ENCODE measurements at places on chromosomes 7 and 10. TPM values are rescaled to one million over a fixed set of nuclear protein-coding genes. Genes with fewer than 3 reads are reported as not detected.

ERVW-1 gene
- not detected for polyA plus RNA-seq

DNA sequence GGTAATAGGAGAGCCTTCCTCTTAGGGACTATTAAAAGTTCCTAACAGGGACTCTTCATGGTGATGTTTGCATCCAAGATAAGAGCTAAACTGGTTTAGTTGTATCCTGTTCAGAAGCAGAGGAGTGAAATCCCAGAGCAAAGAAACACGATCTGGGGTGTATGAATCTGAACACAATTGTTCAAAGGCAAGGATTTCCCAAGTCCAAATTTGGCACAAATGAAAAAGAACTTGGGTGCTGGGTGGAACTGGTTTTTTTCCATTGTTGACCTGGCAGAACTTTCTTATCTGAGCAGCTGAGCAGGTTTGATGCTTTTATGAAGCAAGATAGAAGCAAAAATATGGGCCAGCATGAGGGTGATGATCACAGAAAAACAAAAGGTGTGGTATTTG, 6.0 kb downstream of the AGFG2 start:
- peaks cover 19% of the 10 kb centered on the region for H3K4me1 ChIP-seq
- H3K27ac ChIP-seq = peak overlapping the region; percentile 68
- H3K4me3 ChIP-seq = no peak overlapping the region
- H3K27me3 ChIP-seq = no peaks in the 10 kb centered on the region
- no peak for DNase-seq
- peaks cover 3% of the 10 kb centered on the region for H3K36me3 ChIP-seq

NKX1-2 gene
- polyA plus RNA-seq = 0.89 TPM

GCK gene
- polyA plus RNA-seq = not detected

- H3K27me3 ChIP-seq = peaks cover 17% of the 10 kb centered on the region
- no peak overlapping the region for H3K27ac ChIP-seq
- H3K36me3 ChIP-seq = no peaks in the 10 kb centered on the region
- peak overlapping the region; percentile 57 for H3K4me3 ChIP-seq
- H3K4me1 ChIP-seq = peaks cover 7% of the 10 kb centered on the region
These were observed 559 bp downstream of the KCNMA1 start for GRCh38 chr10:77636967-77637531.

DNA sequence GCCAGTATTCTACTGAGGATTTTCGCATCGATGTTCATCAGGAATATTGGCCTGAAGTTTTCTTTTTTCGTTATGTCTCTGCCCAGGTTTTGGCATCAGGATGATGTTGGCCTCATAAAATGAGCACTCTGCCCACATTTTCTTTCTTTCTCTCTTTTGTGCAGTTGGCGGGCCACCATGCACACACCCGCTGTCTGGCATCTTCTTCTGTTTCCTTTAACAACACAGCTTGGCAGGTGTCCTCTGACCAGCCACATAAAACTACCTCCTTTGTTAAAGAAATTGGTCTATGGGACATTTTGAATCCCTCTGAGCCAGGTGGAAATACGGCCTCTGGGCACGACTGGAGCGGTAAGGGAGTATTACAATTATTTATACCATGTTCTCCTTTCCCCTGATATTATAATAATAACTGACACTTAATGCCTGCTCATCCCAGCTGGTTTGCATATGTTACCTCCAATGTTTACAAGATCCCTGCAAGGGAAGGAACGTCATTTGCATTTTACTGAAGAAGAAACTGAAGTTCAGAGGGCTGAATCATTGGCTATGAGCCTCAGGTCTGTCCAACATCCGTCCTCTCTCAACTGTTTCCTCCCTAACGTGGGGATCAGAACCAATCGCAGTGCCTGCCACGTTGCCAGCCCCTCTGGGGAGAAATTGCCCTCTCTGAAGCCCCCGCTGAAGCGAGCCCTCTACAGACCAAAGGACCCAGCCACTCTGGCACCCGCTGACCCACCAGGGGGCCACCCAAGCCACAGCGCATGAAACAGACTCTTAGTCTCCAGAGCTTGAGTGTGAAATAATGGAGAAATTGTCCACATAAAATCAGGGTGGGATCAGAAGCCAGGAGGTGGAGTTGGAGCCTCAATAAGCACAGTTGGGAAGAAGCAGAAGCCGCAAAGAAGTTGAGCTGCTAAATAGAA, 125.0 kb upstream of the FOXK1 start:
- H3K4me3 ChIP-seq = no peak overlapping the region
- no peak overlapping the region for H3K27ac ChIP-seq
- H3K27me3 ChIP-seq = no peaks in the 10 kb centered on the region

- H3K27me3 ChIP-seq = no peaks in the 10 kb centered on the region
- no peak for DNase-seq
- H3K36me3 ChIP-seq = no peaks in the 10 kb centered on the region
- no peak overlapping the region for H3K4me3 ChIP-seq
- no peaks in the 10 kb centered on the region for H3K4me1 ChIP-seq
These were observed 434.7 kb upstream of the GRM3 start for GRCh38 chr7:86209036-86209435.

ANXA8 gene
- 820 TPM for polyA plus RNA-seq

- no peak for DNase-seq
- no peaks in the 10 kb centered on the region for H3K36me3 ChIP-seq
- H3K27me3 ChIP-seq = no peaks in the 10 kb centered on the region
- no peak overlapping the region for H3K4me3 ChIP-seq
- peaks cover 3% of the 10 kb centered on the region for H3K4me1 ChIP-seq
These were observed 80.1 kb downstream of the CABCOCO1 start for GRCh38 chr10:61742812-61743211.

- no peak overlapping the region for H3K4me3 ChIP-seq
- no peaks in the 10 kb centered on the region for H3K36me3 ChIP-seq
- no peaks in the 10 kb centered on the region for H3K4me1 ChIP-seq
- no peaks in the 10 kb centered on the region for H3K27me3 ChIP-seq
- H3K27ac ChIP-seq = no peak overlapping the region
- DNase-seq = no peak
These were observed 46.5 kb downstream of the TMEM106B start for GRCh38 chr7:12257582-12257981.
